HFF-Myc (cell line): ENCODE measurements at places on chromosomes 16 and 17.

GRCh38 chr16:82626791-82627261 is at the start of gene CDH13:
CDH13 (plus strand) TSS chr16:82626969.
- no peak for DNase-seq

DNA sequence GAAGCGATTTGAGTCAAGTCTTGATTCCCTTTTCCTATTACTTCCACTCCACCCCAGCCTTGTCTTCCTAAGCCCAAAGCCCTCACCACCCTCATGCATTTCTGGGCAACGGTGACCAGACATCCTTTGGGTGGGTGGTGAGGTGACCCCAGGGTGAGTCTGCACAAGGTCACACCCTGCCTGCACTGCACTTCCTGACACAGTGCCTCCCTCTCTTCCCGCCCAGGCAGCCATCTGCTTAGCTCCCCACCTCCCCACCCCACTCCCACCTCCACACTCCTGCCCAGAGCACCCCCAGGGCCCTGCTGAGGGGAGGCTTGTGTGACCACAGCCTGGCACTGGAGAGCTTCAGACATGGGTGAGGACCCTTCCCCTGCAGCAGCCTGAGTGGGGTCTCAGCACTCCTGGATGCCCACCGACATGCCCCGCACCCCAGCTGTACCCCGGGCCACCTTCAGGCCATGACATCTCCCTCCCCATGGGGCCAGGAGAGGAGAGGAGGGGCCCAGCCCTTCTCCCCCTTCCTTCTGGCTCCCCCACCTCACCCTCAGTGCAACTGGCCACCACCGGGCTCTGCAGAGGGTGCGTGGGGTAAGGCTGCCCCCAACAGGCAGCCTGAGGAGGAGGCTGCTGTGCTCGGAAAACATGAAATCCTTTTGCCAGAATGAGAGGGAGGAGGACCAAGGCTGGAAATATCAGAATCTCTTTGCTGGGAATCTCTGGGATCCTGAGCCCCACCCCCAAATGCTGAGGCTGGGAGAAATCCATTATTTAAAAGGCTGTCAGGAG is 68.6 kb downstream of the CCT6B start:
- DNase-seq, result no peak

DNA sequence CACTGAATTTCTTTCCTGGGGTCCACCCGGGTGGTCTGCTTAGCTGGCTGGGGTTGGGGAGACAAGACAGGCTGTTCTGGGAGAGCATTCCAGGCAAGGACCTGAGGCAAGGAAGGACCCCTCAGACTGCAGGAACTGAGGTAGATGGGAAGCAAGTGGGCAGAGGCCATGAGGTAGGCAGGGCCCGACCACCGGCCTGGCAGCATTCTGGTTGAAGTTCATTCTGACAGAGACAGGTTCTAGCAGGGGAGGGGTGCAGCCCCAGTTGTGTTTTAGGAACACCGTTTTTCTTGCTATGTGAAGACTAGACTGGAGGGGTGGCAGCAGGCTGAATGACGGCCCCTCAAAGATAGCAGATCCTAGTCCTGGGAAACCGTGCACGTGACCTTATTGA is 17.5 kb downstream of the B9D1 start:
- DNase-seq, result no peak

GRCh38 chr17:8227238-8227581 is 16.8 kb upstream of the AURKB start:
- DNase-seq, result no peak

DNA sequence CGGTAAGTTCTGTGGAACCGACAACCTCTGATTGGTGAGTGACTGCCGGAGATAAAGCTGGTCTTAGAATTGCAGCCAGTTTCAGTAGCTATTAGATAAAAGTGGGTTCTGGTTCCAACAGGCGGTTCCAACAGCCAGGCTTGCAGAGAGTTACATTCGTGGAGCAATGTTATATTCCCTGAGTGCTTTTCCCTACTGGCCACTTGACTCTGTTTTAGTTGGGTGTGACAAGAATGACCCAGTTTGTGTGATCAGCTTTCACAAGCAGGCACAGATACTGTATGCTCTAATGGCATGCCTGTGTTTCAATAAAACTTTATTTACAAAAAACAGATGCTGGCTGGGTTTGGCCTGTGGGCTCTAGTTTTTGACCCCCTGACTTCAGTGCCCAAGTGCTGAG is 196.6 kb downstream of the SNX29 start:
- DNase-seq, result no peak

GRCh38 chr16:79451196-79451816 is 149.2 kb downstream of the MAF start:
- DNase-seq, result no peak

GRCh38 chr17:58621174-58621573 is 70.7 kb downstream of the TEX14 start:
- no peak for DNase-seq

DNA sequence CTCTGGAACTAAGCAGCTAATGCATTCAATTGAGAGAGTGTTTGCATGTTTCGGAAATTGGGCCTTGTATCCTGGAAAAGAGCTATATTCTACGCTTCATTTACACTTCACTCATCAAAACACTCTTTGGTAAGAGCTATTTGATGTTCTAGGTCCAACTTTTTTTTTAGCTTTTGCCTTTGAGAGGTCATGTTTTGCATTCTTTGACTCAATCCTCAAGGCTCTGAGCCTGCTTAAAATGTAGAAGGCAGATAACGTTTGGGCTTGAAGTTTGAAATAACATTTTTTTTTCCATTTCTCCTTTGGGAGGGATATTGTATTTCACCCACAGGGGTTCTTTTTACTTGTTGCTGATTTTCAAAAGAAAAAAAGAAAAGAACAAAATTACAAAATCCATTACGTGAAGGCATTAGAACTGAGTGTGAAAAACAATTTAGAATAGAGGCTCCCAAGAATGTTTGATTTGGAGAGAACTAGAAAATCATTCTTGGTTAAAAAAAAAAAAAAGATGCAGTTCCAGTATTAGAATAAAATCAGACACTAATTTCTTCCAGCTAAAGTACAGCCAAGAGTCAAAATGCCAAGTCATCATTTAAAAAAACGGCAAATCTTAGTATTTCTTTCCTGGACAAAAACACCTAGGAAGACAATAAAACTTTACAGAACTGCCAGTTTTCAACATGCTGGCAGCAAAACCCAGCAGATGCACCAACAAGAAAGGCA is 268.5 kb downstream of the GRIN2A start:
- no peak for DNase-seq

GRCh38 chr17:66679631-66680517 is 155.0 kb upstream of the CACNG5 start:
- no peak for DNase-seq

GRCh38 chr17:45222014-45222288 is 266 bp downstream of the FMNL1 start:
- no peak for DNase-seq

GRCh38 chr16:56988161-56988947 is 1.0 kb upstream of the NLRC5 start:
- DNase-seq, result no peak

- no peak for DNase-seq
Observed at GRCh38 chr17:63930951-63931575, 1.1 kb downstream of the CD79B start.

- DNase-seq, result no peak
Observed at GRCh38 chr16:75929046-75929445, 202.8 kb upstream of the CPHXL start.

- DNase-seq, result no peak
Observed at GRCh38 chr16:23960081-23960885, 124.5 kb downstream of the PRKCB start.

DNA sequence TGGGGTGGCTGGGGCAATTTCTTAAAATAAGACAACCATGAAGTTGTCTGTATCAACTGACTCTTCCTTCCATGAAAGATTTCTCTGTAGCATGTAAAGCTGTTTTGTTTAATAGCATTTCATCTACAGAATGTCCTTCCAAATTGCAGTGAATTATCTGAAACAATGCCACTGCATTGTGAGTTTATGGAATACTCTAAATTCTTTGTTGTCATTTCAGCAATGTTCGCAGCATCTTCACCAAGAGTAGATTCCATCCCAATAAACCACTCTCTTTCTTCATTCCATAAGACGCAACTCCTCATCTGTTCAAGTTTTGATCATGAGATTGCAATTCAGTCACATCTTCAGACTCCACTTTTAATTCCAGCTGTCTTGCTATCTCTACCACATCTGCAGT is 54.6 kb downstream of the CPPED1 start:
- no peak for DNase-seq

DNA sequence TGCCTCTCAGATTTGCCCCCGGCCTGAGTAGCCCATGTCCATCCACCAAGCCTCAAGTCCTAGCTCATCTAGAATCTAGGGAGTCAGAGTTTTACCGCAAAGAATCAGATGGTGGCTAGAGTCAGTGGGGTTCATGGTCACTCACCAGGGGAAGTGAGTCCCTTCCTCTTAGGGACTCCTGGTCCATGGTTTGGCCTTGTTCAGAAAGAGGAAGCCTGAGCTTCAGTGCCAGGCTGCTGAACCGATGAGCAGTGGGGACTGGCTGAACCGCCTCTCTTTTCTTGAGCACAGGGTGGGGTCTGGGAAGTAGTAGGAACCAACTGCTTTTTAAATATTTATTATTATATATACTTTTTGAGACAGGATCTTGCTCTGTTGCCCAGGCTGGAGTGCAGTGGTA is 160.3 kb downstream of the NTN1 start:
- DNase-seq, result no peak
